ENCODE measurements at places on chromosomes 6 and 20.

DNA sequence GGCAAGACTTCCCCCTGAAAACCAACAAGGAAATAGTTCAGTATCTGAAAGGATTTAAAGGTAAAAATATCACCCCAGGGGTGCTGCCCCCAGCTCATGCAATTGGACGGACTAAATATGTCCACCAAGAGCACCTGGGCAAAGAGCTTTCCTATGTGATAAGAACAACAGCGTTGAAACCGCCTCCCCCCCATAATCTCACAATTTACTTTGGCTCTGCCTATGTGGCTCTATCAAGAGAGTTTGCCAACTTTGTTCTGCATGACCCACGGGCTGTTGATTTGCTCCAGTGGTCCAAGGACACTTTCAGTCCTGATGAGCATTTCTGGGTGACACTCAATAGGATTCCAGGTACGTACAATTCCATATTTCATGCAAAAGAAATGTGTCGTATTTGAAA lies 35.8 kb downstream of the GCNT2 start:
- no peak overlapping the region for H3K27ac ChIP-seq
- no peaks in the 10 kb centered on the region for H3K36me3 ChIP-seq
- H3K27me3 ChIP-seq, result no peaks in the 10 kb centered on the region
- no peaks in the 10 kb centered on the region for H3K4me1 ChIP-seq
- H3K4me3 ChIP-seq, result no peak overlapping the region
- no peak for DNase-seq

DNA sequence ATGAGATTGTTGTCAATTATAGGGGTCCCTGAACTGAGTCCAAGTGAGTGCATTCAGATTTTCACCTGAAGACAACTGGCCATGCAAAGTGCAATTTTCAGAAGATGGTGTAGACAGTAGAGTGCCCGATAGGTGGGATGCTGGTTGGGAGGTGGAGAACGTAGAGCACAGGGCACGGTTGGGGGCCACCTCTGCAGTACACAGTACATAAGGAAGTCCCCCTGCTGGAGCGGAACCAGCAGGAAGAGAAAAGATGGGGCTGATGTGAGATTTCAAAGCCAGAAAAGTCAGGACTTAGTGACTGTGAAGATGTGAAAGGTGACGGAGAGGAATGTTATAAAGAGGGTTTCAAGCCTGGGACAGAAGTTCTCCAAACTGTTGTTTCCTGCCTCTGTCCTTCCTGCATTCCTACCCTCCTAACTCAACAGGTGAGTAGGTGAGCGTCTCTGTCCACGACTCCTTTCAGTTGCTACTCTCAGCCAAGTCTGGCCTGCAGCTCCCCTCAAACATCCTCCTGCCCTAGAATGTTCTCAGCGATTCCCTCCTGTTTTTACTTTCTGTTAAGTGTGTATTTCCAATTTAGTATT lies 330.8 kb downstream of the PRL start:
- H3K27me3 ChIP-seq, result no peaks in the 10 kb centered on the region
- no peaks in the 10 kb centered on the region for H3K36me3 ChIP-seq
- no peak overlapping the region for H3K4me3 ChIP-seq
- no peak for DNase-seq
- no peak overlapping the region for H3K27ac ChIP-seq
- no peaks in the 10 kb centered on the region for H3K4me1 ChIP-seq

- no peak for DNase-seq
- H3K4me1 ChIP-seq, result no peaks in the 10 kb centered on the region
- H3K27me3 ChIP-seq, result no peaks in the 10 kb centered on the region
- H3K27ac ChIP-seq, result no peak overlapping the region
Observed at GRCh38 chr6:71533939-71534379, 245.3 kb downstream of the OGFRL1 start.

DNA sequence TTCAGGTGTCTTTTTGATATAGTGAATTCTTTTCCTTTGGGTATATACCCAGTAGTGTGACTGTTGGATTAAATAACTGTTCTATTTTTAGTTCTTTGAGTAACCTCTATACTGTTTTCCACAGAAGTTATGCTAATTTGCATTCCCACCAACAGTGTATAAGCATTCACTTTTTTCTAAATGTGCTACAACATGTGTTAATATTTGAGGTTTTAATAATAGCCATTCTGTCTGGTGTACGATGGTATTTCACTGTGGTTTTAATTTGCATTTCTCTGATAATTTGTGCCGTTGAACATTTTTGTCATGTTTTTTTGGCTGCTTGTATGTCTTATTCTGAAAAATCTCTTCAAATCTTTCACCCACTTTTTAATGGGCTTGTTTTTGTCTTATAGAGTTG lies 563.5 kb downstream of the GRIK2 start:
- no peak overlapping the region for H3K27ac ChIP-seq
- no peak overlapping the region for H3K4me3 ChIP-seq
- no peaks in the 10 kb centered on the region for H3K4me1 ChIP-seq
- no peaks in the 10 kb centered on the region for H3K36me3 ChIP-seq
- no peak for DNase-seq

DNA sequence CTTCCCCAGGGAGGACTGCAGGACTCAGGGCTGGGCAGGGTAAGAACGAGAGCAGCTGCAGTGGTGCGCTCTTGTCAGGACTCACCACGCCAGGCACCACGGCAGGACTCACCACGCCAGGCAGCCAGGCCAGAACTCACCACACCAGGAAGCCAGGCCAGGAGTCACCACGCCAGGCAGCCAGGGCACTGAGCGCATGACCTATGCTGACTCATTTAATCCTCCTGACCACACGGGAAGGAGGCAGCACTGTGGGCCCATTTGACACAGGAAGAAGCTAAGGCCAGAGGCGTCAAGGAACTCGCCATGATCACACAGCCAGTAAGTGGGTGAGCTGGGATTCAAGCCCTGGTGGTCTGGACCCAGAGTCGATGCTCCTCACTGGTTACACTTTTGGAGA lies 189.3 kb downstream of the PREX1 start:
- no peaks in the 10 kb centered on the region for H3K27me3 ChIP-seq
- no peak overlapping the region for H3K27ac ChIP-seq
- no peak for DNase-seq
- H3K36me3 ChIP-seq, result peaks cover 81% of the 10 kb centered on the region

DNA sequence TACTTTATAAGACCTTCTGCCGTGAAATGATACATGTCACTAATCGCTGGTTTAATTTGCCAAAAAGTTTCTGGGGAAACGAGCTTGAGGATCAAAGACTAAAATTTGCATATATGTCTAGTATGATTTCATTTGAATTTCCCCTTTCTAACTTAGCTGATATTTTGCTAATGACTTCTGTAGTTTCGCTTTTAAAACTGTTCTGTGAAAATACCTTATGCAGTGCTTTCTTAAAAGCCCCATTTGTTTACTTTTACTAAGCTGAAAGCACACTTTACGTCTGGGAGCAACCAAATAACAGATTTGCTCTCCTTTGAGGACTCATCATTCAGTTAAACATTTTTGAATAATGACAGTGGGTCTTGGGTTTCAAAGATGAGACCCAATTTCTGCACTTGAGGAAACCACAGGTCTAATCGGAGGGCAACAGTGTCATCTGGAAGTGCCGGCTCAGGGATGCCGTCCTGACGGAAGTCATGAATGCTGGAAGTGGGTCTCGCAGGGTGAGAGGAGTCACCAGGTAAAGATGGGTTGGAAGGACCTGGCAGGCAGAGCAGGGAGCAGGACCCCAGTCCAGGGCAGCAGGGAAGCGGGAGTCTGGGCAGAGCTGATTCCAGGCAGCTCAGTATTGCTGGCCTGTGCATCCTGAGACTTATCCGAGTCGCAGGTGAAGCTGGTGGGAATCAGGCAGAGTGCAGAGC lies 33.2 kb downstream of the PLEKHG1 start:
- no peaks in the 10 kb centered on the region for H3K27me3 ChIP-seq
- H3K4me3 ChIP-seq, result peak overlapping the region; percentile 31
- peak overlapping the region; percentile 31 for H3K27ac ChIP-seq
- no peaks in the 10 kb centered on the region for H3K36me3 ChIP-seq
- DNase-seq, result no peak
- H3K4me1 ChIP-seq, result no peaks in the 10 kb centered on the region

DNA sequence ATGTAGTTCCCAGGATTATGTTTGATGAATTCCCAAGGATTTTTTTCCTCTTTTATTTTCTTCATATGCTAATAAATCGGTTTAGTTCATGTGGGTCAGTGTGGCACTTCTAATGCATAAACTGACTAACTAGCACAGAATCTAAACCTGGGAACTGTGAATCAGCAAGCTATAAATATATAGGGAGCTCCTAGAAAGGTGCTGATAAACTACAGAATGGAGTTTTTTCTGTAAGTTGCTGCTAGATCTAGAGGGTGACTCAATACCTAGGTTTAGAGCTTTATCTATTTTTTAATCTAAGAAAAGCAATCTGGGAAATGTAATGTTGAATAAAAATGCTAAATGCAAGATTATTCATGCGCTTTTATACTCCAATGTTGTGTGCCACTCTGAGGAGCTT lies 118.8 kb upstream of the PTCHD4 start:
- H3K27ac ChIP-seq, result no peak overlapping the region
- H3K36me3 ChIP-seq, result no peaks in the 10 kb centered on the region
- no peaks in the 10 kb centered on the region for H3K4me1 ChIP-seq
- H3K4me3 ChIP-seq, result no peak overlapping the region

- no peak overlapping the region for H3K4me3 ChIP-seq
- H3K27me3 ChIP-seq, result peaks cover 2% of the 10 kb centered on the region
- no peak for DNase-seq
- H3K36me3 ChIP-seq, result no peaks in the 10 kb centered on the region
- no peak overlapping the region for H3K27ac ChIP-seq
- H3K4me1 ChIP-seq, result no peaks in the 10 kb centered on the region
Observed at GRCh38 chr20:36866164-36866563, 9.8 kb upstream of the TLDC2 start.

GRCh38 chr6:30006170-30007131 lies 54.6 kb upstream of the POLR1H start:
- H3K4me1 ChIP-seq, result peaks cover 16% of the 10 kb centered on the region
- DNase-seq, result no peak
- no peaks in the 10 kb centered on the region for H3K36me3 ChIP-seq
- H3K27me3 ChIP-seq, result peaks cover 22% of the 10 kb centered on the region
- no peak overlapping the region for H3K27ac ChIP-seq

GRCh38 chr6:78231002-78231401 lies 578.2 kb downstream of the MEI4 start:
- H3K36me3 ChIP-seq, result no peaks in the 10 kb centered on the region
- no peak overlapping the region for H3K4me3 ChIP-seq
- DNase-seq, result no peak
- H3K4me1 ChIP-seq, result no peaks in the 10 kb centered on the region

DNA sequence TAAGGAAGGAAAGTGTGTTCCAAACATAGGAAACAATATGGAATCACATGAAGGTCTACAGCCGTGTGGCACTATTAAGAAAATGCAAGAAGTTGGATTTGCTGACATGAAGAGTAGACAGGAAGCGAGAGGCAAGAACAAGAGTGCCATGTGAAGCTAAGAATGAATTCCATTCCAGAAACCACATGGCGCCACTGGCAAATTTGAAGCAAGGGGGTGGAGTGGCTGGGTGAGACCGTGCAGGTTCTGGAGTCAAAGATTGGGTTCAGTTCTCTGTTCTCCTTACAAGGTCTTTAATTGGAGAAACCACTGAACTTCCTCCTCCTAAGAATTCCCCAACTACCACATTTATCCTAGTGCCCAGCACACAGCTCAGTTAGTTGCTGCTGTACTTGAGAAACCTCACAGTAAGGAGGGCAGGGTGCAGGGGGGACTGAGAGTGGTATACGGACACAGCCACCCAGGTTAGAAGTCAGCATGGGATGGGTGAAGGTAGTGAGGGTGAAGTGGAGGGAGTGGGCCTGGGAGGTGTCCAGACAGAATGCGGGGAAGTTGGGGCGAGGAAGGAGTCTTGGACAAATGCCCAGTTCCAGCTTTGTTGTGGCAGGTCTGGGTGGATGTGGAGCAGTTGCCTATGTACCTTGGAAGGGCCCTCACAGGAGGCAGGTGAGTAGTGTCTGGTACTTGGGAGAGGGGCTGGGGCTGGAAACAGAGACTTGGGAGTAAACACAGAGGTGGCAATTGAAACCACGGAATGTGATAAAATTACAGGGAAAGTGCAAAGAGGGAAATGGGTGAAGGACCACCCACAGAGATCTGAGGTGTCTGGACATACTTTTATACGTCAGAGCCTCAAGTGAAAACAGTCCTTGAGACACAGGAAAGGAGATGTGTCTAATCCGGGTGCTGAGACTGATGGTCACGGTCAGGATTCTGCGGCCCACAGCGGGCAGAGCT lies 14.3 kb downstream of the LYRM4 start:
- no peaks in the 10 kb centered on the region for H3K4me1 ChIP-seq
- DNase-seq, result no peak
- H3K27me3 ChIP-seq, result no peaks in the 10 kb centered on the region

- H3K4me1 ChIP-seq, result no peaks in the 10 kb centered on the region
- H3K4me3 ChIP-seq, result no peak overlapping the region
- H3K27ac ChIP-seq, result no peak overlapping the region
Observed at GRCh38 chr20:3358676-3359340, 48.7 kb downstream of the DNAAF9 start.

- H3K27me3 ChIP-seq, result no peaks in the 10 kb centered on the region
- H3K4me1 ChIP-seq, result no peaks in the 10 kb centered on the region
- DNase-seq, result no peak
- peaks cover 11% of the 10 kb centered on the region for H3K36me3 ChIP-seq
- H3K27ac ChIP-seq, result no peak overlapping the region
Observed at GRCh38 chr6:106574741-106575458, 54.4 kb downstream of the RTN4IP1 start.

GRCh38 chr6:158056804-158057203 lies 75.1 kb downstream of the SYNJ2 start:
- peaks cover 21% of the 10 kb centered on the region for H3K4me1 ChIP-seq
- H3K36me3 ChIP-seq, result peaks cover 4% of the 10 kb centered on the region
- no peak overlapping the region for H3K27ac ChIP-seq
- no peaks in the 10 kb centered on the region for H3K27me3 ChIP-seq

GRCh38 chr6:88359530-88360202 lies 193.5 kb upstream of the CNR1 start:
- H3K36me3 ChIP-seq, result no peaks in the 10 kb centered on the region
- H3K27me3 ChIP-seq, result no peaks in the 10 kb centered on the region
- no peak for DNase-seq
- H3K4me1 ChIP-seq, result no peaks in the 10 kb centered on the region
- H3K27ac ChIP-seq, result no peak overlapping the region

GRCh38 chr6:75166773-75167172 lies 39.1 kb downstream of the COL12A1 start:
- H3K27ac ChIP-seq, result no peak overlapping the region
- H3K4me1 ChIP-seq, result no peaks in the 10 kb centered on the region
- no peaks in the 10 kb centered on the region for H3K36me3 ChIP-seq
- peaks cover 3% of the 10 kb centered on the region for H3K27me3 ChIP-seq

DNA sequence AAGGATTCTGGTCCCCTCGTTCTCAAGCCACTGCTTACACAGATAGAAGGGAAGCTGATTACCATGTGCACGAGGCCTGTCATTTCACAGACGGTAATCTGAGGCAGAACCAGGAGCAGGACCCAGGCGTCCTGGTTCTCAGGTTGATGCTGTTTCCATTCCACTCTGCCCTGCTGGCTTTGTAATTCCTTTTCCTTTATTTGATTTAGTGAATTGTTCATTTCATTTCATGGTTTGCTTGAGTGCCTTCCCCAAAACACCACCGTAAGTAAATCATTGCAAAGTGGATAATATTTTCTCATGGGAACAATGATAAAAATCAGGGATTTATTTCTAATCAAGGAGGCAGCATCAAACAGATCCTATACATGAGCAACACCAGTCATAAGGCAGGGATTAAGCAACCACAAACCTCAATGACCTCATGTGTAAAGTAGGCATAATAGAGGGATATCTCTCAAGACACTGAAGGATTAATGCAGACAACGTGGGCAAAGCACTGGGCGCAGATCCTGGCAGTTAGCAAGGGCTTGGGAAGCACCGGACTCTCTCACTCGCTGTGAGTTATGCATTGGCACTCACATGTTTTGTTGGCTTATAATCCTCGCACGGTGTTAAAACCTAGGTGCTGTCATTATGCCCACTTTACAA lies 229.5 kb upstream of the FOXQ1 start:
- no peak overlapping the region for H3K4me3 ChIP-seq
- H3K4me1 ChIP-seq, result no peaks in the 10 kb centered on the region
- H3K36me3 ChIP-seq, result no peaks in the 10 kb centered on the region
- no peak overlapping the region for H3K27ac ChIP-seq
- H3K27me3 ChIP-seq, result no peaks in the 10 kb centered on the region
- DNase-seq, result no peak
